AG20443 (cell line): ENCODE measurements at places on chromosomes 16 and 17.

GRCh38 chr17:65085951-65086350 lies 29.4 kb upstream of the GNA13 start:
- DNase-seq: no peak

- DNase-seq: no peak
Observed at GRCh38 chr16:15073101-15073500, 17.2 kb upstream of the NTAN1 start.

DNA sequence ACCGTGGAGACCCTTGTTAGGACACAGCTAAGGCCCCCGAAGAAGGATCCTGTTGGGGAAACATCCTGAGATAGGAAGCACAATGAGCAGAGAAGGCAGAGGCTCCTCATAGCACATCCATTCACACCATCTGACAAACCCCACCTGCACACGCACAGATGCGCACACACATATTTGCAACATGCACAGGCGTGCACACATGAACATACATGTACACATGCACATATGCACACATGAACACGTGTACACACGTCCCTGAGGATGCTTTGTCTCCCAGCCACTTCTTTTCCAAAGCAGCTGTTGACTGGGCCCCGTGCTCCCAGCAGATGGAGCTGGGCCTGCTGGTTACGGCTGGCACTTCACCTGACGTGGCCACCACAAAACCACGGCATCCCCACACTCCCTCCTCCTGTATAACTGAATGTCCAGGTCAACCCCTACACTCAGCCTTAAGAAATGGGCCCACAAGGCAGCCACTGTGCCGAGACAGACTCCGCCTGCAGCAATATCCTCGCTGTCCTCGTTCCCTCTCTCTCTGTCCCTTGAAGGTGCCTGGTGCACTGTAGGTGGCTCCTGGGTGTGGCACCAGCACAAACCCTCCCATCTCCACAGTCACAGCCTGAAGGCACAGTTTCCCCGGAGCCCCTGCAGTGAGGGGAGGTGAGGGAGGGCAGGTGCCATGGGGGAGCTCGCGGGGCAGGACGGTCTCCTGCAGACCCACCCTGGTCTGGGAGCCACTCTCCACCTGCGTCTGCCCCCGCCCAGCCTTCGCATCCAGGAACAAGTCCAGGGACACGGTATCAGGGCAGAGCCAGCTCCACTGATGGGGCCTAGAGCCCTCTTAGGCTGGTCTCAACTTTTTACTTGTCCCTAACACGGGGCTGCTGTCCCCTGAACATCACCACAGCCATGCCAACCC lies 183.0 kb downstream of the RBFOX3 start:
- DNase-seq: no peak

GRCh38 chr17:49861150-49861884 lies 13.4 kb upstream of the TAC4 start:
- DNase-seq: peak; percentile 85

GRCh38 chr17:48219617-48220016 lies 112.1 kb downstream of the SNX11 start:
- DNase-seq: no peak

GRCh38 chr17:32672711-32673110 lies 185.9 kb downstream of the CDK5R1 start:
- DNase-seq: no peak

- DNase-seq: peak; percentile 98
Observed at GRCh38 chr17:36183001-36183971, 6.8 kb upstream of the TBC1D3B start.

DNA sequence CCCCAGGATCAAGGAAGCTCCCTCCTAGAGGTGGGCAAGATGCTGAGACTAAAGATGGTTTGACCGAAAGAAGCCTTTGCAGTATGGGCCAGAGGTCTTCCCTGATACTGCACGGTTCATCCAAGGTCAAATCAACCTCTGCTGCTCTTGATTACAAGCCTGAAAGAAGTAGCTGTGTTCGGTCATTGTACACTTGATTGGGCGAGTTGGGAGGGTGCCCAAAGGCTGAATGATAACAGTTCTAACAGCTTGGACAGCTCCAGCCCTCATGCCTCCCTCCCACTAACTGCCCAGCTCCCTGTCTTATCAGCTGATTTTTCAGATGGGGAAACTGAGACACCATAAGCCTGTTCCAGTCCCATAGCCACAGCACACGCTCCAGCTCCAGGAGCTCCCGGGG lies 42.8 kb downstream of the ABCC12 start:
- no peak for DNase-seq

DNA sequence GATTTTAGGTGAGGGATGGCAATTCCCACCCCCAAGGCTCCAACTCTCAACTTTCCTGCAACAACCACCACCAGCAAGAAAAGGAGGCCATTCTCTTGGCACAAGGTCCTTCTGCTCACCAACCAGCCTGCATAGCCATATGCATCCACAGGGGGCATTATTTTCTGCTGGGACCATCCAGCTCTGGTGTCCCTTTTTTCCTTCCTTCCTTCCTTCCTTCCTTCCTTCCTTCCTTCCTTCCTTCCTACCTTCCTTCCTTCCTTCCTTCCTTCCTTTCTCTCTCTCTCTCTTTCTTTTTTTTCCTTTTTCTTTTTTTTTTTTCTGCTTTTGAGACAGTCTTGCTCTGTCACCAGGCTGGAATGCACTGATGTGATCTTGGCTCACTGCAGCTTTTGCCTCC lies 21.1 kb upstream of the COX10 start:
- peak; percentile 43 for DNase-seq

DNA sequence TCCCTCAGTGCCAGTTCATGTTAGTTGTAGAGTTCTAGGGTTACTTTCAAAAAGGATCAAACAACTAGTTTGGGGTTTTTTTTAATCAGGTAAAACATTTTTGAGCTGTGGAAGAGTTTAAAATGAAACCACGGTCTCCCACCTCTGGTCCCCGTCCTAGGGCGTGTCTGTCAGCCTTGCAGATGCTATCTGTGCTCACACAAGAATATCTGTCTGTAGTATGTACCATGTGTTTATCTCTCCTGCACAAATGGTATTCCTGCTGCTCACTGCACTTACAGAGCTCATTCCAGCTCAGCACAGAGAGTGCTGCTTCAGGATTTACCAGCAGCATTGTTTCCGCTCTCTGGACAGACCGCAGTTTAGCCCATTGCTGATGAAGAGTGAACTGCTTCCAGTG lies 38.9 kb downstream of the UBN1 start:
- DNase-seq: no peak

GRCh38 chr17:82703036-82703745 lies 4.7 kb upstream of the RAB40B start:
- no peak for DNase-seq

GRCh38 chr17:39549747-39550573 lies 57.8 kb downstream of the NEUROD2 start:
- no peak for DNase-seq

- DNase-seq: no peak
Observed at GRCh38 chr17:64533784-64534183, 27.0 kb downstream of the CEP95 start.

DNA sequence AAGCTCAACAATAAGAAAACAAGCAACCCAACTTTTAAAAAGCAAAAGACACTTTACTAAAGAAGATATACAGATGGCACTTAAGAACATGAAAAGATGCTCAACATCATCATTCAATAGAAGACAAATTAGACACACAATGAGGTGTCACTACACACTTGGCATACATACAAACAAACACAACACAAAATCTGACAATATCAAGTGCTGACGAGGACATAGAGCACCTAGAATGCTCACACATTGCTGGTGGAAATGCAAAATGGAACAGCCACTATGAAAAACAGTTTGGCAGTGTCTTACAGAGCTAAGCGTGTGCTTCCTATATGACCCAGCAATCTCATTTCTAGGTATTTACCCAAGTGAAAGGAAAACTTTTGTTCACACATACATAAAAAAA lies 18.9 kb downstream of the RPRML start:
- no peak for DNase-seq

DNA sequence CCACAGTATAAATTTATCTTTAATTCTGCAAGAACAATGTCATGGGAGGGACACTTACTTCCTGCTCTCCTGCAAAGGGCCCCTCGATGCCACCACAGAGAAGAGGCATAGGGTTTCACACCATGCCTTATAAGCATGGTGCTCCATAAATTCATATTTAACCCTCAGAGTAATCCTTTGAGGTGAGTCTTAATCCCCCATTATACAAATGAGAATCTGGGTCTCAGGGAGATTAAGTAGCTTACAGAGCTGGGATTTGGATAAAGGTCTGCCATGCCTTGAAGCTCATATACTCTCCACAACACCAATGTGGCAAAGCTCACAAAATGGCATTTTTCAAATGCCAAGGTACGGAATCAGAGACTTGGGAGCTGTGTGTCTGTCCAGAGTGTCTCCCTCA lies 268.5 kb upstream of the CCL2 start:
- no peak for DNase-seq

- no peak for DNase-seq
Observed at GRCh38 chr17:81332914-81333528, 37.9 kb upstream of the SLC38A10 start.

GRCh38 chr16:66064801-66065530 lies 301.5 kb upstream of the CDH5 start:
- no peak for DNase-seq

- DNase-seq: no peak
Observed at GRCh38 chr17:67663457-67663856, 54.3 kb upstream of the NOL11 start.

- DNase-seq: peak; percentile 35
Observed at GRCh38 chr16:1182950-1183907, 30.3 kb downstream of the CACNA1H start.

- DNase-seq: no peak
Observed at GRCh38 chr16:81611721-81612120, 167.1 kb downstream of the CMIP start.

DNA sequence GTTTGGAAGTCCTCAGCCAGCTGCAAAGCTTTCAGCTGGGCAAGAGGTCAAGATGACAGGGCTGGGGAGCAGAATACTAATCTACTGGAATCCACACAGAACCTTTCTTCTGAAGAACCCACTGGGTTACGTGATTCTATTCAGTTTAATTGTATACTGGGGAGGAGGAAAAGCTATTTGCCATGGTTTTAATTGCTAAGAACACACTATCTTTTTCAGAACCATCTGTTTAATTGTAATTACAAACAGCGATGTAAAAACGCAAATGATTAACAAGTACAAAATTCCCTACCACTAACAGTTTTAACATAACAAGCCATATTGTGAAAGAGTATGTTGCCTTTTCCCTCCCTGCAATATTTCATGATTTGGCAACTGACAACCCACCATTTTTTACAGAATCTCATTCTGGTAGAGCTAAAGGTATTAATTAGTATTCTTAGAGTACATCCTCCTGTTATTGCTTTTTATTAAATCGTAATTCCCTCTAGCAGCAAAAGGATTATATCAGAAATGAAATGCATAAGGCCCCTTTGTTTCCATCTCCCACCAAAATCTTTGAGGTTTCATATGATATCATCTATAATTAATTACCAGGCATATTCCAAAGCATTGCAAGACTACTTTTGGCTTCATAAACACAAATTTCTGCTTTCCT lies 12.1 kb downstream of the HYDIN start:
- DNase-seq: no peak

DNA sequence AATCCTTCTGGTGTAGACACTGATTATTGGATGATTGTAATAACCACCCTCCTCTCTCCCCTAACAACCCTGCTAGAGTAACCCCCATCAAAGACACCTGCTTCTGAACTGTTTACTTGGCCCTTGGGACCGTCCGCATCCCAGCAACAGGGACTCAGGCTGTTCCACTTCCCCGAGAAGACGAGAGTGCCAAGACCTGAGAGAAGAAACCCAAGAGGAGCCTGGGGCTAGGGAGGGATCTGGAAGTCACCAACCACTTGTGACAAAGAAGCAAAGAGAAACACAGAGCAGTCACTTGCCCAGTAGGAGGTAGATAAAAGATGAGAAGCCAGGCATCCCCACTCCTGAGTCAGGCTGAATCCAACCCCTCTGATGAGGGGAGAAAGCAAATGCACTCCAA lies 84.3 kb downstream of the CDH11 start:
- no peak for DNase-seq

- DNase-seq: no peak
Observed at GRCh38 chr17:15882058-15882720, 62.7 kb upstream of the ADORA2B start.

DNA sequence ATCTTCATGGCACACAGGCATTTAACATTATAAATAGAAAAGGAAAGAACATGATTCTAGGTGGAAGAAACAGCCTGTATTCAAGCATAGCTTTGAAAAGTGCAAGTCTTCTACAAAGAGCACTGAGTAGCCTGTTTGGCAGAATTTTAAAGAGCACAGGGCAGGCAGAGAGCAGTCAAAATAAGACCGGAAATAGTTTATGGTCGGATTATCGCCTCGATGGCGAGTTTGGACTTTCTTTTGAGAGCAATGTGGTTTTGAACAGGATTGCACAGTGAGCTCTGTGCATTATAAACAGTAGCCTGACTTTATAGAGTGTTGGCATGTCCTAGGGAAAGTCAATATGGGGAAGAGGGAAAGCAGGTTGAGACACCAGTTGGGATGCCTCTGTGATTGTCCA lies 6.2 kb upstream of the TMEM100 start:
- DNase-seq: no peak

DNA sequence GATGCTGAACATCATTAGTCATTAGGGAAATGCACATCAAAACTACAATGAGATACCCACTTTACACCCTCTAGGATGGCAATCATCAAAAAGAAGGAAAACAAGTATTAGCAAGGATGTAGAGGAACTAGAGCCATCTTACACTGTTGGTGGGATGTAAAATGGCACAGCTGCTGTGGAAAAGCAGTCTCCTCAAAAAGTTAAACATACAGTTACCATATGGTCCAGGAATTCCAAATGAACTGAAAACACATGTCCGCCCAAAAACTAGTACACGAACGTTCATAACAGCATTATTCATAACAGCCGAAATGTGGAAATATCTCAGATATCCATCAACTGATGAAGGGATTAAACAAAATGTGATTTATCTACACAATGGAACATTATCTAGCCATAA lies 7.0 kb downstream of the FBF1 start:
- no peak for DNase-seq

DNA sequence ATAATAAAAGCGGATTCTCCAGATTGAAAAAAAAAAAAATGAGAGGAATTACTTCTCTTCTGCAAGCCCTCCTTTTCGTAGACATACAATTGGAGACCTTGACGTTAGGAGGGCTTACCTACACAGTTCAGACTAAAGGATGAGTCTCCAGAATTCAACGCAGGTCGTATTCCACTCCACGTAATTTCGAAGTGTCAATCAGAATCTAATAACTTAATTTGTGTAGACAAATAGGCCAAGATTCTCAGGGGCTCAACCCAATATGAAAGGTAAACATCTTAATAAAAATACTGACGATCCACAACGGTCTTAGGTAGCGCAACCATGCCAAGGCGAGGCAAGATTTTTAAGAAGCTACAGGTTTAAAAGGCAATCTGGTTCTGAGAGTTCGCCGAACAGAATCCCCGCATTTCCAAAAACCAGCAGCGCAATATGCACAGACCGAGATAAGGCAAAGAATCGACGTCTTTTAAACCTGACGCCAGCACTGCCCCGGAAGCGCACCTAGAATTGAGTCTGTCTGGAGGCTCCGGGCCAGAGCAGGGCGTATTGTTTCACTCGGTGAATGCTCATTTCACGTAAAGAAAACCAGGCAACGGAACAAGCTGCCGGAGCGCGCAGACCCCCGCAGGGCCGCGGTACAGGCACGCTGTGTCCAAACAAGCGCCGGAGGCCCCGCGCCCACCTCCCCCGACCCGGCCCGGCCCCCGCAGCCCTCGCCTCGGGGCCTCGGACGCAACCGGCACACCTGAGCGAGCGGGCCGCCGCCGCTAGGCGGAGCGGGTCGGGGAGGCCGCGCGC lies 623 bp downstream of the MBTPS1 start:
- peak; percentile 33 for DNase-seq

- DNase-seq: no peak
Observed at GRCh38 chr17:77083531-77083930, 57.2 kb upstream of the SEC14L1 start.

- DNase-seq: peak; percentile 5
Observed at GRCh38 chr17:50265690-50266315, 8.5 kb upstream of the TMEM92 start.
